Retinal pigment epithelial cell (primary cell): ENCODE measurements at places on chromosomes 5 and 9.
A peak's percentile ranks its signal among the peaks of the same experiment; 100 is the strongest.

DNA sequence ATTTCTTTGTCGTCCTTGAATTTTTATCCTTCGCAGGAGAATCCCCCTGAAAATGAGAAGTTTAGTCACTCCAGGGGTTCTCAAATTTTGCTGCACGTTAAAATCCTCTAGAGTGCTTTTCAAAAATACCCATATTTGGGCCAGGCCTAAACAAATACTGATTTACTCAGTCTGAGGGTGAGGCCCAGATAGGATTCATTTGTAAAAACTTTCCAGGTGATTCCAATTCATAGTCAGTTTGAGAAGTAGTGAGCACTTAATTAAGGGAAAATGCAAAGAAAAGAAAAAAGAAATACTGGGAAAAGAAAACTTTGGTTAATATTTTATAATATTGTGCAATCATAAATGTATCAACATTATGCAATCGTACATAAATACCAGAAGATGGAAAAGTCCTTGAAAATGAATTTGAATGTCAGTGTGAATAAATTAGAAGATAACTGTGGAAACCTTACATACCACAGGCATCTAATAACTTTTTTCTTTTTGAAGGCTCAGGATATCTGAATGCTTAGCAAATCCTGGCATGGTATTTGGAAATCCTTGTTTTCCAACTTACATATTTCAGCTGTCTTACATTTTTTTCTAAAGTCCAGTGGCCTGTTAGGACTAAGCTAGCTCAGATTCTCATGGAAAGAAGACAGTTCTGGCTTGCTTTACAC lies 116.5 kb upstream of the DAPK1 start:
- DNase-seq = peak; percentile 44

GRCh38 chr9:97737429-97737828 lies 40.3 kb upstream of the XPA start:
- DNase-seq = no peak

GRCh38 chr5:155833287-155833686 lies 493.7 kb upstream of the SGCD start:
- DNase-seq = no peak

GRCh38 chr5:58628626-58629025 lies 45.8 kb downstream of the RAB3C start:
- DNase-seq = no peak

DNA sequence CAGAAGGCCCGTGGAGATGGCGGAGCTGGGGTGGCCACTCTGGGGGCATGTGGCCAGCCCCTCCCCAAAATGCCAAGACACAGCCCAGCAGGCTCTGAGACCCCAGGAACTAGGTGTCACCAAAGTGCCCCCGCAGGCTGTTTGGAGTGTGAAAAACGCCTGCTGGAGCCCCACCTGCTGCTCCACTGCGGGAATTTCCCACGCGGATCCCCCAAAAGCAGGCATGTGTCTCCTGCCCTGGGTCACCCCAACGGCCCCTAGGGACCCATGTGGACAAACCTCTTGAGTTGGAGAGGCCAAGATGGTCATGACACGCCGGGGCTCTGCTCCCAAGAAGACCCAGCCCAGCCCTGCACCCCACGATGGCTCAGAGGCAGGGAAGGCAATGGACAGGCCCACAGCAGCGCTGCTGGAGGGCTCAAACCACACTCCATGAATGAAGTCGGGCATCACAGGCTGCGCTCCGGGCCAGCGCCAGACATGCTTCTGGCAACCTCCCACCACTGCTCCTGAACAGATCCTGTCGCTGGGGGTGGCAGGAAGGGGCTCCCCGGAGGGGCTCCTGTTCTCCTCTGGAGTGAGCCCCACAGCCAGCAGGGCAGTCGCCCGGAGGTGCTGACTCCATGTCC lies 15.3 kb downstream of the NOTCH1 start:
- DNase-seq = no peak

GRCh38 chr9:98973171-98973570 lies 29.5 kb downstream of the COL15A1 start:
- DNase-seq = no peak

- DNase-seq = no peak
Observed at GRCh38 chr9:34716711-34717110, 6.8 kb upstream of the CCL21 start.

- no peak for DNase-seq
Observed at GRCh38 chr5:153793699-153794098, 245.0 kb downstream of the FAM114A2 start.

GRCh38 chr5:163190784-163191183 lies 246.6 kb upstream of the CCNG1 start:
- DNase-seq = no peak

DNA sequence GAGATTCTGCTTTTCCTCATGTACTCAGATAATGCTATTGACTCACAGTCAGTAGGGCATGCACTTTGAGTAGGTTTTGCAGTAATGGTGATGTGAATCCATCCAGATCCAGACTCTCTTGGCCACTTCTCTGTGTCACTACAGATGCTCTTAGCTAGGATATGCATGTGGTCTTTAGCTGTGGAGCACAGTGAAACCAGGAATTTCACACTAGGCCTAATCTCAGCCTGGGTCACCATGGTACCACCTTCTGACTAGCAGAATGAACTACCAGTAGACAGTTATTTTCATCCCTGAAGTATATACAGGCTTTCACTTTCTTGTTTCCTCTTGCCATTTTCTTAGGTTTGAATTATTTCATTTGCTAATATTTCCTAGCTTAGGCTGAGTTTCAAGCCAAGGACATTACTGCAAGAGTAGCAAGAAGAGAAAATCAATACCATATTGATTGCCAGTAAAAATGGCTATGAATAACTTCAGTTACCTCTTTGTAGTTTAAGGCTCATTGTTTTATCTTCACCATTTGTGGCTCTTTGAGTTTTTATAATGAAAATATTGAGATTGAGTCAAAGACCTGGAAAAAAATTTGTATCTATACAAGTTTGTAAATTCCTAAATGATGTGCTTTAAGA lies 28.4 kb upstream of the CSNK1G3 start:
- DNase-seq = no peak

DNA sequence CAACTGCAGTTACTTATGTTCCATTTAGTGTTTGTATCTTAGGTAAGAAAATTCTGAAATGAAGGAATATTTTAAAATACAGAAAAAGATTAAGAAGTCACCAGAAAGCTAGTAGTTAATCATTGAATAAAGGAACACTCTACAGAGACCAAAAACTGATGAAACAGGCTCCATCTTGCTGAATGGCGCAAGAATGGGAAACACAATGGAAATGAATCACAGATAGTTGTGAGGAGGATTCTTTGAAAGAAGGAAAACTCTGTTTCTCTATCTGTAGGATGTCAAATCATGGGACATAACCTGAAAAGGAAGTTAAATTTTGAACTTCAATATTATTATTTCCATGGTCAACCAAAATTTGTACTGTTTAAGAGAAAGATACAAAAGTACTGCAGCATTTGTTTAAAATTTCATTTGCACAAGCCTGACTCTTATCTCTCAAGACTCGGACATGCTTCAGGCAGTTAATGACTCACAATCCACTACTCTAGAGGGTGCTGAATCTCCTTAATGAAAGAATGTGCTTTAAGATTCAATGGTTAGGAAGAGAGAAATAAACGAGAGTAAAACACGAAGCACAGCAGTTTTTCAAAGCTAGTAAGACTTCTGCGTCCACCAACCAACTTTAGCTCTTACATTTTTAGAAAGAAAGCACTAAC lies 1064.4 kb upstream of the DMAC1 start:
- DNase-seq = peak; percentile 56

DNA sequence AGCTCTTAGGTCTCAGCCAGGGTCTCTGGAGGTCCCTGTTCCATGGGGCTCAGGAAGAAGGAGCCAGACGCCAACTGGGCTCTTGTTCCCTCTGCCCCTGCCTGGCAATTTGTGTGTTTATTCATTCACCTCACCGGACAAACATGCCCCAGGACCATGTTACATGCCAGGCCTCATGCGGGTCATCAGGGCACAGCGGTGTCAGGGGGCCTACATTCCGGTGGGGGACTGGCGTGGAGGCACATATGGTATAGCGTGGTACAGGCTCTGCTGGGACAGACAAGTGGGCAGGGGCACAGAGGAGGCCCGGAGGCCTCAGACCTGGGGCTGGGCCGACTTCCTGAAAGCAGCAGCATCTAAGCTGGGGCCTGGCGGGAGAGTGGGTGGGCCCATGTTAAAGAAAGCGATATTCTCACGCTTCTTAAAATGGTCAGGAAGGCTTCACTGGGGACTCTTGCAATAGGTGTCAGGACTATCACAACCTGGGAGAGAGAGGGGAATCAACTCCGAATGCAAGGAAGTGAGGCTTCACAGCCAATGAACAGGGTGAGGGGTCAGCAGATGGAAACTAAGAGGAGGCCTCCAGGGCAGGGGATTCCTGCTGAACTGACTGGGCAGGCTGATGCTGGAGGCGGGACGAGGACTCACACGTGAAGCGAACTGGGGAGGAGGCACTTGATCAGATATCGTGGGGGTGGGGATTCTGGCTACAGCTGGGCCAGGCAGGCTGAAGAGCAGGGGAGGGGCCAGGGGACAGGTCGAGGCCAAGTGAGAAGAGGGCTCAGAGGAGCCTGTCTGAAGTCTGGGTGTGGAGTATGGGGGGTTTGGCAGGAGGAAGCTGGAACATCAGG lies 41.9 kb downstream of the NCS1 start:
- DNase-seq = no peak

DNA sequence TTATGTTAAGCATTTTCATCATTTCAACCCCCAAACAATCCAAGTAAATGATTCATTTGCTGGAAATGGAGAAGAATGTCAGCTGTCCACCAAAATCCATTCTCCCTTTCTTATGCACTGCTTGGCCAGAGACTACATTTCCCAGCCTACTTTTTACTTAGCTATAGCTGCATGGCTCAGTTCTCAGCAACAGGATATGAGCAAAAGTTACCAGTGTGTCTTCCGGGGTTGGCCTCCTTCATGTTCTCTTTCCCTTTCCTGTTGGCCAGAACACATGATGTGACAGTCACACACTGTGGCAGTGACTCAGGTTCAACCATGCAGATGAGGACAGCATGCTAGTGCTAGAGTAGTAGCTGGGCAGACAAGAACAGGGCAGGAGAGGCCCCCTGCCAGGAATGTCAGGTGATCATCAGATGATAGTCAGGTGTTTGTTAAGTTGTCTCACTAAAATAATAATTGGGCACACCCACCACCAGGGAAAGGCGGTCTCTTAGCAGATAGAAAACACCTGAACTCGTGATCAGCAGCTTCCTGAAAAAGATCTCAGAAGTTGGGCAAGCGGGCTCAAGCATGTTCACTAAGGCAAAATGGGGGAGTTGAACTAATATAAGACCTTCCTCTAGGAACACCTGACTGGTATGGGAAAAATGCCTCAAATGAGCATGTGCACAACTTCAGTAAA lies 12.2 kb downstream of the GPR150 start:
- DNase-seq = no peak
